ENCODE measurements at places on chromosomes 16 and 17. TPM values are rescaled to one million over a fixed set of nuclear protein-coding genes. Genes with fewer than 3 reads are reported as not detected.
A peak's percentile ranks its signal among the peaks of the same experiment; 100 is the strongest.

The DHRS7C gene
- not detected for total RNA-seq

The DBNDD1 gene
- total RNA-seq, result 2.3 TPM

The ZFP3 gene
- total RNA-seq, result 0.13 TPM

- no peaks in the 10 kb centered on the region for H3K36me3 ChIP-seq
- peak overlapping the region; percentile 16 for H3K4me3 ChIP-seq
- peak; percentile 35 for DNase-seq
Measured at GRCh38 chr16:54326266-54326662, 39.7 kb upstream of the IRX3 start.

- peak within 1 kb of the TSS; percentile 23 for H3K27ac ChIP-seq
- peaks cover 11% of the 10 kb centered on the region for H3K4me1 ChIP-seq
- peaks cover 10% of the 10 kb centered on the region for H3K36me3 ChIP-seq
- no peak for DNase-seq
- H3K4me3 ChIP-seq, result peak within 1 kb of the TSS; percentile 87
- H3K27me3 ChIP-seq, result peaks cover 1% of the 10 kb centered on the region
Measured at GRCh38 chr17:41835800-41836549, at the start of gene NT5C3B. Gene NT5C3B, minus strand, starts transcription at chr17:41836232. Its CDS starts 39 bp downstream, at chr17:41836193.

GRCh38 chr17:68462381-68463210 is 5.3 kb upstream of the WIPI1 start:
- no peak overlapping the region for H3K27ac ChIP-seq
- peak; percentile 65 for DNase-seq
- no peak overlapping the region for H3K4me3 ChIP-seq
- peaks cover 10% of the 10 kb centered on the region for H3K27me3 ChIP-seq
- H3K36me3 ChIP-seq, result no peaks in the 10 kb centered on the region
- H3K4me1 ChIP-seq, result peaks cover 36% of the 10 kb centered on the region

DNA sequence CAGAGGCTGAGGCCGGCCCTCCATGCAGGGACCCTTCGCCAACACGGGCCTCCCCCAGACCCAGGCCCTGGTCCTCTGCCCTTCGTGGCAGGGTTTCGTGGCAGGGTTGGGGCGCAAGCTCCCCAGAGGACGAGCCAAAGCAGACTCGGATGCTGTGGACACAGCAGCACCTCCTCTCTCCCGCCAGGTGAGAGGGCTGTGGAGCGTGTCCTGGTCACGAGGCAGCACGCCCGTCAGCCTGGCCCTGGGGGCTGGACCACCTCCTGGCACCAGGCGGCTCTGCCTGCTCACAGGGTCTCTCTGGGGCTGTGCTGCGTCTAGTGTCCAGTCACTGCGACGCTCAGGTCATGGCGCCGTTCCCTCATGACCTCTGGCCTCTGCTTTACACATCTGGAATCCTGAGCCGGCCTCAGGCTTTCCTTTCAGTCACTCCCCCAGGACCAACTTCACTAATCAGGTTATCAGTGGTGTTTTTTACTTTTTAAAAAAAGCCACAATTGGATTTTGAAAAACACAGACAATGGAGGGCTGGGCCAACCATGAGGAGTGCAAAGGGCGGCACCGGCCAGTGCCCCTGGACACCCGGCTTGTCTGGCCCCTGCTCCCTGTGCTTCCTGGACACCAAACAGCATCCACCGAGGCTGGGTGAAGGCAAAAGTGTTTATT is 5.4 kb downstream of the NDUFAF8 start:
- H3K27me3 ChIP-seq, result peaks cover 8% of the 10 kb centered on the region
- peaks cover 16% of the 10 kb centered on the region for H3K4me1 ChIP-seq
- H3K27ac ChIP-seq, result peak overlapping the region; percentile 61
- H3K4me3 ChIP-seq, result no peak overlapping the region

- H3K36me3 ChIP-seq, result no peaks in the 10 kb centered on the region
- H3K4me3 ChIP-seq, result no peak overlapping the region
- no peak overlapping the region for H3K27ac ChIP-seq
- no peak for DNase-seq
Measured at GRCh38 chr16:88910284-88911135, 44.0 kb upstream of the PABPN1L start.

DNA sequence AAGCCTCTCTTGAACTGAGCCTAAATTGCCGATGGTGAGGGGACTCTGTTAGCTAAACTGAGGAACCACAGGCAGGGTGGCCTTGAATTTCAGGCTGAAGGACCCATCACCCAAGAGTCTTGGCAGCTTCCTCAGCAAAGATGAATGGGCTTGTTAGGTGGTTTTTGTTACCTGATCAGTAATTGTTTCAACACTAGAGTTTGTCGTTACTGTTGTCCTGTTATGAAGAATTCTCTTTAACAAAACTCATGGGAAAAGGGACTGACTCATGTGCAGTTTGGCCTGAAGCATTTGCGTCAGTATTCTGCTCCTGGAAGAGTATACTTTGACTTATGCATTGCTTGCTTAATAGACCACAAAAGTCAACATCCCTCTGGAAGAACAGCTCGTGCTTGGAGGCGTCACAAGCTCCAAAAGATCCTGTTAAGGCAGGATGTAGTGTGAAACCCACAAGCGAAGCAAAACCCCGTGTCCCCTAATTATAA is 206.0 kb downstream of the IRX3 start:
- peaks cover 4% of the 10 kb centered on the region for H3K36me3 ChIP-seq
- peak; percentile 93 for DNase-seq
- H3K27me3 ChIP-seq, result peaks cover 2% of the 10 kb centered on the region

GRCh38 chr16:7027401-7027800 is 305.2 kb upstream of the RBFOX1 start:
- no peak for DNase-seq
- no peak overlapping the region for H3K27ac ChIP-seq
- H3K4me3 ChIP-seq, result no peak overlapping the region
- no peaks in the 10 kb centered on the region for H3K4me1 ChIP-seq
- H3K27me3 ChIP-seq, result no peaks in the 10 kb centered on the region
- no peaks in the 10 kb centered on the region for H3K36me3 ChIP-seq
